Ureter (tissue), 1 donor: ENCODE measurements at places on chromosomes 11 and 22. TPM values are rescaled to one million over a fixed set of nuclear protein-coding genes. Genes with fewer than 3 reads are reported as not detected.

SSTR3 gene
- not detected for total RNA-seq

SPON1 gene
- 37.1 TPM for total RNA-seq

NXPE4 gene
- total RNA-seq: not detected

SPI1 gene
- total RNA-seq: 10.6 TPM

OR8G5 gene
- not detected for total RNA-seq

NXF1 gene
- 94.6 TPM for total RNA-seq

NOX4 gene
- 1.6 TPM for total RNA-seq

MFNG gene
- total RNA-seq: 20.3 TPM

HSPB2 gene
- 0.83 TPM for total RNA-seq

ASPHD2 gene
- total RNA-seq: 1.4 TPM

DNA sequence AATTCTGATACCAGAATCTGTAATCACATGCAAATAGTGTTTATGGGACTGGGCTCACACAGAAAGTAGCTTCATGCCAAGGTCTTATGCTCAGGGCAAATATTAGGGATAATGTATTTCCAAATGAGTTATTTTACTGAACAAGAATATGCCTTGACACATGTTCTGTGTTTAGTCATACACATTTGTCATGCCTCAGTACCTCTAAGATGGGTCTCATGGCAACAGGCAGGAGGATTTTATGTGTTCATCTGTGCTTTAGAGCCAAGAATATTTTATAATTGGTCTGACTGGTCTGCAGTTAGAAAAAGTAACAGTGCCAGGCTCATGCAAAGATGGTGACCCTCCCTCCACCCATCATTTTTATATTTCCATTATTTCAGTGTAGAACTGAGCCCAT is 49.1 kb downstream of the JAM3 start:
- no peak for DNase-seq

DNA sequence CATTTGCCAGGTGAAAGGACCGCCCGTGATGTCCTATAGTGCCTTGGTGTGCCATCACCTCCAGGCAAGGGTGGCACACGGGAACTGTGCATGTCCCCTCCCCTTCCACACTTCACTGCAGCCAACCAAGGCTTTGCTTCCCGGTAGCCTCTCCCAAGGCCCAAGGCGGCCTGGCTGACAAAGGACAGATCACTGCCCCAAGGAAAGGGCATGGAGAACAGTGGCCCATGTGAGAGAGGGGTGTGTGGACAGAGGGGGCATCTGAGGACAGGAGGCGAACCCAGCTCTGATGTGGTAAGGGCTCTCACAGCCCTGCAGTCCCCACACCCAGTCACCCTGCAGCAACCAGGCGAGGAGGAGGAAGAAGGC is 50.4 kb downstream of the RPUSD4 start:
- DNase-seq: no peak

- no peak for DNase-seq
Measured at GRCh38 chr11:134781380-134781866, 369.4 kb upstream of the B3GAT1 start.

DNA sequence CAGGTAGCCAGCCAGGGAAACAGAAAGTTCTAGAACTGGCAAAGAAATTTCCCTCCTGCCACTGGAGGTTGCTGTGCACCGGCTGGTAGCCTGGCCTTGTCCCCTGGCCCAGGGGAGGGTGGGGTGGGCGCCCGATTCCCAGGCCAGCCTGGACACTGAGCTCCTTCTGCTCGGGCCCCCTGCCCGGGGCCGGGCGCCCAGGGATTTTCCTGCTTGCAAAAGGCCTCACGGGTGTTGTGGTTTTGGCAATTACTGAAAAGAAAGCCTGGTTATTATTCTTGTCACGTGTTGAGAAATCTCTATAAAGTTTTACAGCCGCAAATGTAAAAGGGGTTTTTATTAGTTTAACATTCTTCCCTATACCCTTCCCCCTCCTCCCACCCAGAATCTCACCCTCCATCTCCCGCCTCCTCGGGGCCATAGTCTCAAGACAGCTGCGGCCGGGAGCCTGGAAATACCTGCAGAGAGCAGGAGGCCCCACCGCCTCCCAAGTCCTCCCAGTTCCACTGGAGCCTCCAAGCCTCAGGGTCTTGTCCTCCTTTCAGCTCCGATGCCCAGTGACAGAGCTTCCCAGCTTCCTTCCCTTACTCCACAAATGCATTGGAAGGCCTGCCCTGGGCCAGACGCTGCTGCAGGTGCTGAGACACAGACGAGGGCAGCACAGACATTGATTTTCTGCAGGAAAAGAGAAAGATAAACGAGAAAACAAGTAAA is 1515.6 kb downstream of the TBC1D22A start:
- DNase-seq: no peak

DNA sequence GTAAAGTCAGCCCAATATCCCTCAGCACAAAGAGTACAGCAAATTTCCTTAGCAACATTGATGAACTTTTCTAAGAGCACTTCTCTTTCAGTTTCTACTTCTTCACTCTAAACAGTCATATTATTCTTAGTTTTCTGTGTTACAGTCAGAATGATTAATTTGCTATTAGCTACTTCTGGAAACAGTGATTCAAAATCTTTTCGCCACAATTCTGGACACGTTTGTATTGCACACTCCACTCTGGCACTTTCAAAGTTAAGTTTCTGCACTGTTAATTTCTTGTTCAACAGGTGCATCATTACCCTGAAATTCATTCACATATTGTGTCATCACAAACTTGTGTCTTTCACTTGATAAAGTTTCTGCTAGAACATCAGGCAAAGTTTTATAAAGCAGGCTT is 22.5 kb downstream of the ABTB2 start:
- DNase-seq: no peak

DNA sequence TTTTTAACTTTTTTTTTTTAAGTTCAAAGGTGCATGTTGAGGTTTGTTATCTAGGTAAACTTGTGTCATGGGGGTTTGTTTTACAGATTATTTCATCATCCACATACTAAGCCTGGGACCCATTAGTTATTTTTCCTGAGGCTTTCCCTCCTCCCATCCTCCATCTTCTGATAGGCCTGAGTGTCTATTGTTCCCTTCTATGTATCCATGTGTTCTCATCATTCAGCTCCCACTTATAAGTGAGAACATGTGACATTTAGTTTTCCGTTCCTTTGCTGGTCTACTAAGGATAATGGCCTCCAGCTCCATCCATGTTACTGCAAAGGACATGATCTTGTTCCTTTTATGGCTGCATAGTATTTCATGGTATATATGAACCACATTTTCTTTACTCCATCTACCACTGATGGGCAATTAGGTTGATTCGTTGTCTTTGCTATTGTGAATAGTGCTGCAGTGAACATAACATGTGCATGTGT is 14.4 kb downstream of the DEUP1 start:
- no peak for DNase-seq

- no peak for DNase-seq
Measured at GRCh38 chr22:29726512-29727130, 6.8 kb downstream of the CABP7 start.

GRCh38 chr11:114304969-114305368 is 8.8 kb downstream of the NNMT start:
- no peak for DNase-seq

DNA sequence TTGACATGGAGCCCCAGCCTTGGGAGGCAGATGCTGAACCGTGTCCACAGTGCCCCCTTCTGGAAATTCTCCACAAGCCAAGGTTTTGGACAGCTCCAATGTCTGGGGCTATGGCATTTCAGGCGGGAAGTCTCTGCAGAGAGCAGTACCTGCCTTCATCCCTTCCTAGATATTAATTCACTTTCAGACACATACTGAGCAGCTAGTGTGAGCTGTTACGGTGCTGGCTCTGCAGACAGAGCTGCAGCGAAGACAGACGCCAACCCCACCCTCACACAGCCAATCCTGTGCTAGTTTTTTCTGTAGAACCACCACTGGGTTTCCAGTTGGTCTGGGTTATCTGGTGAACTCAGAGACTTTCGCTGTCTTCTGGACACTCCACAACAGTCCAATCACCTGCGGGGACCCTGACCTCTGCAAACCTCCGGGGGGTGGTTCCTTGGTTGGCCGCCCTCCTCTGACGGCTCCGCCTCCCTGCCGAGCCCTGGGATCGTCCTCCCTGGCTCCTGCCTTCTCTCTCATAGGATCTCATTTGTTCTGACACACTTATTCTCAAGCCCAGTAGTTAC is 9.1 kb downstream of the LMF2 start:
- DNase-seq: no peak

DNA sequence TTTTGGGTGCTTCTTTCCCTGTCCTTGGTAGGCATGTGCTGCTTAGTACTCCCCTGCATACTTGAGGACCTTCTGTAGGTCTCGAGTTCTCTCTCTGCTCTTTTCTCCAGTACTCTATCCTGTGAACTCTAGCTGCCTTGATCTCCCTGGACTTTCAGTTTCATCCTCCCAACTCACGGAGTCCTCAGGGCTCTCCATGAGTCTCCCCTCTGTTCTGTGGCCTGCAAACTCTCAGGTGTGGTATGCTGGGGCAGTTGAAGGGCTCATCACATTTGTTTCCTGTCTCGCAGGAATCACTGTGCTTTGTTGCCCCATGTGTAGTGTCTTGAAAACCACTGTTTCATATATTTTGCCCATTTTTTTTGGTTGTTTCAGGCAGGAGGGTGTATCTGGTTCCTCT is 3.3 kb upstream of the PACS1 start:
- no peak for DNase-seq

- DNase-seq: no peak
Measured at GRCh38 chr11:6928916-6929315, 2.7 kb downstream of the ZNF215 start.

DNA sequence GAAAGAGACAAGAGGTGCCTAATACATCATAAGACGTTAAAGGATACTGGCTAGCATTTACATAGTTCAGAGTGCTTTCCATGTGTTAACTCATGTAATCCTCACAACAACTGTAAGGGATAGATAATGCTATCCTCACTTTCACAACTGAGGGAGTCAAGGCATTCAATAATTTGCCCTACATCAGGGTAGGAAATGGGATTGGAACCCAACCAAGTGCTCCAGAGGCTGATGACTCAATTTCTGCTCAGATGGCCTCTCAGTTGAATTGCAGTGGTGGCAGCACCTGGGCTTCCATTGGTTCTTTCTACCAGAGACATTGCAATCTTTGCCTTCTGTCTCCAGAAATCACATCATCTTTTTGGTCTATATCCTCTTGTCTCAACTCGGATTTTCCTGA is 232.9 kb downstream of the ETS1 start:
- no peak for DNase-seq

GRCh38 chr11:86160541-86161149 is 83.9 kb upstream of the EED start:
- DNase-seq: no peak

- DNase-seq: peak; percentile 32
Measured at GRCh38 chr11:2085251-2086066, 53.7 kb downstream of the IGF2 start.

- DNase-seq: no peak
Measured at GRCh38 chr11:28822576-28822975, 714.4 kb downstream of the METTL15 start.
